Hematopoietic multipotent progenitor cell treated with erythropoietin and hydrocortisone succinate and interleukin-3 and kit ligand, for 15 days (in vitro differentiated cells): ENCODE measurements at places on chromosomes 4 and X.

DNA sequence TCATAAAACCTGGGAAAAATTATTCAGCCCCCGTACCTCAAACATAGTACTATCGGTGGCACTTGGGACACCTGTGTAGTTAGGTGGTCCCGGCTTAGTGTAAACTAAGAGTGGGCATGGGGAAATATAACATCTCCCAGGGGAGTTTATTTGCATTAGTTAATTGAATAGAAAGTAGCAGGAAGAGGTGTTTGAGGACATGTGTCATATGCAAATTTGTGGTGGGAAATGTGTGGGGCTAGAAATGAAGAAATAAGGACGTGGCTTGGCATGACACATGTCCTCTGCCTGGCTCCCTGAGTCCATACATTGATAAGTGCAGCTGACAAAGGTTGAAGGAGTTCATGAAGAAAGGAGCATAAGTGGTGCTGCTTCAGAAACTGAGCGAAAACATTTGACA is 483.6 kb downstream of the SH2D1A start:
- DNase-seq, result no peak

DNA sequence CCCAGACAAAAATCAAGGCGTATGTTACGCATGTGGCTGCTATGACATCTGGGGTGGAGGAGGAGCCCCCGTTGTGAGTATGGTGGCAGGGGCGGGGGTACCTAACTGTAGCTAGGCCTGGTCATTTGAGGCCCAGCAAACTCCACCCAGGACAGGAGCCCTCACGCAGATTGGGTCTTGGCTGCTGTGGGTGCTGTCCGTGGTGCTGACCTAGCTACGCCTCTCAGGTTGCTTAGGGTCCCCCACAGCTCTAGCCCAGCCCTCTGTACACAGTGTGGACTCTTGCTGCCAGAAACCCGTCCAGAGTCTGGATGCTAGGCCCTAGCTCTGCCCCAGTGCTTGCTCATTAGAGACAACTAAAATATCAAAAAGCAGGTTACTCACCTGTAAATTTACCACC is 146.7 kb upstream of the PSAPL1 start:
- no peak for DNase-seq

- no peak for DNase-seq
Measured at GRCh38 chr4:125681240-125681639, 366.5 kb downstream of the FAT4 start.

DNA sequence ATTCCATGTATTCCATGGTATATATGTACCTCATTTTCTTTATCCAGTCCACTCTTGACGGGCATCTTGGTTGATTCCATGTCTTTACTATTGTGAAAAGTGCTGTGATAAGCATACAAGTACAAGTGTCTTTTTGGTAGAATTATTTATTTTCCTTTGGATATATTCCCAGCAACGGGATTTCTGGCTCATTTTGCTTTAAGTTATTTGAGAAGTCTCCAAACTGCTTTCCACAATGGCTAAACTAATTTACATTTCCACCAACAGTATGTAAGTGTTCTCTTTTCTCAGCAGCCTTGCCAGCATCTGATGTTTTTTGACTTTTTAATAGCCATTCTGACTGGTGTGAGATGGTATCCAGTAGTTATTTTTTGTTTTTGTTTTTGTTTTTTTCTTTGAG is 17.6 kb upstream of the FAT4 start:
- DNase-seq, result no peak

GRCh38 chr4:38190717-38191178 is 230.6 kb downstream of the PTTG2 start:
- DNase-seq, result no peak

GRCh38 chr4:80058740-80059139 is 14.3 kb downstream of the ANTXR2 start:
- no peak for DNase-seq
